KG1 (cell line): ENCODE measurements at places on chromosomes 11 and 22.
A peak's percentile ranks its signal among the peaks of the same experiment; 100 is the strongest.

DNA sequence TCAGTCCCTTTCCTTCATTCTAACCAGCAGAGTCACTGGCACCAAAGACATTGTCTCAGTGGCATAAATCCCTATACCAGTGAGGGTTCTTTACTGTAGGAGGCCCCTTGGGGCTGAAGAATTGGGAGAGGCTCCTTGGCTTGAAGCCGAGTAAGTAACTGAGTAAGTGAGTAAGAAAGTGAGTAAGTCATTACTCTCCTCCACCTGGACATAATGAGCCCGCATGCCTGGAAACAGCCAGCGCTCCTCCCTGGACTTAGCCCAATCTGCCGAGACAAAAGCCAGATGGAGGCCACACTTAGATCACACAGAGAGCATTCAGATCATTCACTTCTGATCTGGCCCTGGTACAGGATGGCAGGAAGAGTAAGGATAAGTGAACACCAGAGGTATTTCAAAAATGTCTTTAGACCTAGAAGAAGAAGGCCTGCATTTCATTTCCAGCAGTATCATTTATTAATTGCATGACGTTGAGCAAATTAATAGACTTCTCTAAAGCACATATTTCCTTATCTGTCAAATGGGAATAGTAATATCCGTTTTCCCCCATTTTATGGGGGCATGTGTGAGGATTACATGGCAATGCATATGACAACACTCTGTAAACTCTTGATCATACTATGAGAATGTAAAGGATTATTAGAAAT lies 8.2 kb upstream of the MICAL3 start:
- DNase-seq = no peak

- DNase-seq = no peak
Measured at GRCh38 chr11:24679821-24680351, 183.0 kb downstream of the LUZP2 start.

DNA sequence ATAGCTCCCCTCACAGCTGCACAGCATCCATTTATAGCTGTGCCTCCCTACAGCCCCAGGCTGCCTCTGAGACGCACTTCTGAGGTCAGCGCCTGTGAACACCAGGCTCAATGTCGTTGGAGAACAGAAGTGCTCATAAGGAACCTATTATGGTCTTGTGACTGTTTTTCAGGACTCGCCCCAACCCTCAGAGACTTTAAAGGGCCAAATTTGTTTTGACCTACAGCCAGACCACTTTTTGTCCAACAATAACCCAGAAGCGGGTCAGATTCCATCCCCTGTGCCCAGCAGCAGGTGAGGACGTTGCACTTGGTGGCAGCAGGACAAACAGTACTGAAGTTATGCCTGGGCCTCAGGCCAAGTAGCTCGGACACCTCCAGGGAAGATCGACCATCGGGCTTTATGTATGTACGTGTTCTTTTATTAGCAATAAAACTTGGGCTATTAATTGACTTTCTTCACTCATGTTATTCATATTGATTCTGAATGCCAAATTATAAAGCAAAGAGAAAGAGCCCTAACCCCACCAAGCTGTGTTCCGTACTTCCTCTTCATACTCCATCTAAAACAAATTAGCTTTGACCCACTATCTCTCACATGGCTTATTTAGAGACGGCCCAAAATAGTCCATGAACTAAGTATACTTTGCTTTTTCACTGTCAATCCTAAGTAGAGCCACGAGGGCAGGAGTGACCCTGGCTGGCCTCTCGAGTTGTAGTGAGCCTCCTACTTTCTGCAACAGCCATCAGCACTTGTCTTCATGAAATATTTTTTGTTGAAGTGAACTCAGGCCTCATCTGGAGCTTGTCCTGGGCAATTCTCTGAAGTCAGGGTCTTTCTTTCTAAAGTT lies 92.3 kb upstream of the PAX6 start:
- DNase-seq = no peak

GRCh38 chr11:2218031-2218633 lies 46.5 kb upstream of the TH start:
- no peak for DNase-seq

GRCh38 chr11:46381819-46382645 lies 563 bp downstream of the MDK start:
- DNase-seq = no peak

DNA sequence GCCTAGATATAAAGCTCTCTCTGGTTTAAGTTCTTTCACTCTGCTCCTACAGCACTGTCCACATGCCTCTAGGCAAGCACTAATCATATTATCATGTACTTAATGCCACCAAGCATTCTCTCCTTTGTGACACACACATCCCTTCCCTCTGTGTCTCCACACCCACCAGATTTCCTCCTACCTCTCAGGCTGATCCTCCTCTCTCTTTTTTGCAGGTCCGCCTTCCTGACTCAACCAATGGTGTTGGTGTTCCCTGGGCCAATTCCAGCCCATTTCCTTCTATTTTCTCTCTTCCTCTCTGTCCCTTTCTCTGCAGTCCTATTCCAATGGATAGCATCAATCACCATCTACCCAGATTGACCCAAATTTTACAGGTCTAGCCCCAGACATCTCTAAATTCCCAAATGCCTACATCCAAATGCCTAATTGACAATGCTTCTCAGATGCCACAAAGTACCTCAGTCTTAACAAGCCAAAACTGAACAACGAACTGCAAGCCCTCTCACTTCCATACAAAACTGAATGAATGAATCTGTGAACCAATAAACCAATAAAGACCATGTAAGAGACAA lies 504 bp upstream of the ZNF215 start:
- no peak for DNase-seq

GRCh38 chr11:124071623-124071948 lies 30.5 kb upstream of the OR10G7 start:
- DNase-seq = no peak

GRCh38 chr11:1571760-1572196 lies 293 bp downstream of the DUSP8 start:
- no peak for DNase-seq

GRCh38 chr11:31959716-31960115 lies 131.2 kb upstream of the RCN1 start:
- no peak for DNase-seq

- no peak for DNase-seq
Measured at GRCh38 chr11:87840786-87841185, 334.5 kb downstream of the RAB38 start.

- DNase-seq = no peak
Measured at GRCh38 chr11:1514336-1515061, 27.9 kb upstream of the MOB2 start.

- DNase-seq = peak; percentile 91
Measured at GRCh38 chr11:130068986-130069658, 572 bp upstream of the APLP2 start.

DNA sequence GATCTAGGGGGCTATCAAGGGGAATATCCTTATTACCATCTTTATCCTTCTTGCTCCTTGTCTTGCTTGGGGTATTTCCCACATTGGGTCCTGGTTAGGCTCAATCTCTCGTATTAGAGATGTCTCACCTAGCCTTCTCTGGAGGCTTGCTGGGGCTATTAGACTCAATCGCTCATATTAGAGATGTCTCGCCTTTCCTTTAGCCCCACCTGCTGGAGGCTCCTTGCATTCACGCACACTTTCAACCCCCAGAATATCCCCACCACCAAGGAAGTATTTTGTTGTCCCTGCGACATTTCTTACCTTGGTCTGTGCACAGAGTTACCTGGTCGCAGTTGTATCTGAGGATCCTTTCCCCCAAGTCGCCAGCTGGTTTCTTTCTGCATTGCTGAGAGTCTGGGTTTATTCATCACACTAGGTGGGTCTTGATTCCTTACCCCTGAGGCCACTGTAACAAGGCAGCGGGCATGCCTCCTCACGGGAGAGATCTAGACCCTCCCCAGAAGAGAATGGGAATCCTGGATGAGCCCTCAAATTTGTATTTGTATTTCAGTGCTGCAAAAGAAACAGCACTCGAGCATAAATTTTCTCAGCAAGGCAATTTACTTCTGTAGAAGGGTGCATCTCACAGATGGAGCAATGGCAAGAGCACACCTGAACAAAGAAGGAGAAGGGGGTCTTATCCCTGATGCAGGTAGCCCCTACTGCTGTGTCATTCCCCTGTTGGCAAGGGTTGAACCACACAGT lies 15.9 kb upstream of the HYLS1 start:
- no peak for DNase-seq

DNA sequence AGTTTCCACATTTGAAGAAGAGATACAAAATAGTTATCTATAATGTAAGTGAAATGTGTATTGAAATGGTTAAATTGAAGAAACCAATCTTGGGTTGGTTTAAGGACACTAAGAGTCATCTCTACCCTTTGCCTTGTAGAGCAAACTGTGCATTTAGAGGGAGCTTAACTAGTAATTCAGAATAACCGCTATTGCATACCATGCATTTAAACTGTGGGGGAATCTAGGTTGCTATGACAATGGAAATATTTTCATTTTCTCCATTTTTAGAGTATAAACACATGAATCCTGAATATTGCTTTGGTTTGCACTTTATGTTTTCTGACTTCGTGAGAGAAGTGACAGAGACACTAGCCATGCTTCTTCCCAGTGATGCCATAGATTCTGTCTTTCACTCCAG lies 39.7 kb downstream of the FAT3 start:
- no peak for DNase-seq

- no peak for DNase-seq
Measured at GRCh38 chr11:30876663-30877396, 290.7 kb upstream of the MPPED2 start.

DNA sequence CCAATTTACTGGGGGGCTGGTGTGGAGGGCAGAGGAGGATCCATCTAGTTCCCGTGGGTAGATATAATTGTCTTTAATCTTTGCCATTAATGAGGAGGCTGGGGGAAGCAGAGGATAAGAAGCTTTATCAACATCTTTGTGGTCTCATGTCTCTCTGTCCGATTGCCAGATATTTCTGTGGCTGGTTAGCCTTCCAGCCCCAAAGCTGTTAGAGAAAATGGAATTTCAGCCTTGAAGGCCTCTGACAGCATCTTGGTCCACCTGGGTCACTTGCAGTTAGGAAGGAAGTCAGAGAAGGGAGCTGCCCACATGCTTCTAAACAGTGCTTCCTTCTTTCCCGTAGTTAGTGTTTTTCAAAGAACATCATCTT lies 56.9 kb downstream of the ABTB2 start:
- DNase-seq = no peak

DNA sequence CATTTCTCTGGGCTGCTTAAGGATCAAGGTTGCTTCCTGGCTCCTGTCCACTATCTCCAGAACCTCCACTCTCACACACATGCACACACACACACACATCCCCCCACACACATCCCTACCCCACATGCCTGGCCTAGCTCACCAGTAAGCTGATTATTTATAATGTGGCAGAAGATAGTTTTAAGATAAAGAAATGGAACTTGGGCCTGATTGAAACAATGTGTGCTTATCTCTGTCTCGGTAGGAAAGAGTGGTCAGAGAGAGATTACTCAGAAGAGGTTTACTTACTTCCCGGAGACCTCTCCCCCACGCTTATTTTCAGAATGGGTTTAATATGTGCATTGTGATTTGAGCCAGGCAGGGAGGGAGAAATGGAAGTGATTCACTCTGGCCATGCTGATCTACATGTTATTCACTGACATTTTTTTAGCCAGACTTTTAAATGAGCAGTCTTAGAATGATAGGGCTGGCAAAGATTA lies 422.4 kb downstream of the TENM4 start:
- DNase-seq = no peak

- no peak for DNase-seq
Measured at GRCh38 chr11:3196161-3197043, 22.2 kb downstream of the MRGPRG start.

- DNase-seq = no peak
Measured at GRCh38 chr22:29625090-29625825, 21.8 kb downstream of the NF2 start.

- DNase-seq = no peak
Measured at GRCh38 chr22:43789452-43789851, 22.7 kb downstream of the EFCAB6 start.

GRCh38 chr11:121291319-121291718 lies 1.3 kb upstream of the SC5D start:
- DNase-seq = no peak

- no peak for DNase-seq
Measured at GRCh38 chr11:27663326-27663725, 36.9 kb downstream of the BDNF start.

GRCh38 chr11:35780951-35781860 lies 118.6 kb downstream of the TRIM44 start:
- DNase-seq = no peak

- DNase-seq = no peak
Measured at GRCh38 chr11:83835423-83835822, 549.3 kb upstream of the CCDC90B start.

DNA sequence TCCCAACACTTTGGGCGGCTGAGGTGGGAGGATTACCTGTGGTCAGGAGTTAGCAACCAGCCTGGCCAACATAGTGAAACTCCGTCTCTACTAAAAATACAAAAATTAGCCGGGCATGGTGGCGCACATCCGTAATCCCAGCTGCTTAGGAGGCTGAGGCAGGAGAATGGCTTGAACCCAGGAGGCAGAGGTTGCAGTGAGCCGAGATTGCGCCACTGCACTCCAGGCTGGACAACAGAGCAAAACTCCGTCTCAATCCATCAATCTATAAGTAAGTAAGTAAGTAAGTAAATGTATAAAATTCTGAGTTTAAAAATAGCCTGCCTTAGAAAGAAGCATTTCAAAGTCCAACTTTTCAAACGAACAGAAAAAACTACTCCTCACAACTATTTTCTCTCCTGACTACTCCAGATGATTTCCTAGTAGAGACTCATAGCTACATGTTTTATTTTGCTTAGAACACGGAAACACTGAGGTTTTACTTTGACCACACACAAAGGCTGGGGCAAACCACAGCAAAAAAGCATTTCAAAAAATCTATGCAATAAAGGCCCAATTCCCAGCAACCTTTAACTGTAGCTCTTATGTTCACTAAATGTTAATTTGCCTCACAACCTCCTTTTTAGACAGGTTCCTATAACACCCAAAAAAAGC lies 16.3 kb downstream of the SPTY2D1 start:
- peak; percentile 46 for DNase-seq

GRCh38 chr11:14190992-14191778 lies 167.8 kb downstream of the RRAS2 start:
- DNase-seq = no peak

GRCh38 chr11:126313826-126314225 lies 10.0 kb downstream of the DCPS start:
- no peak for DNase-seq

GRCh38 chr11:72814286-72815109 lies at the start of gene ATG16L2:
ATG16L2 (plus strand) TSS chr11:72814411; CDS start chr11:72814446, 35 bp downstream.
- DNase-seq = peak; percentile 95

- DNase-seq = no peak
Measured at GRCh38 chr11:75716659-75717058, 979 bp upstream of the MOGAT2 start.

- no peak for DNase-seq
Measured at GRCh38 chr22:40120848-40121247, 56.9 kb upstream of the TNRC6B start.

DNA sequence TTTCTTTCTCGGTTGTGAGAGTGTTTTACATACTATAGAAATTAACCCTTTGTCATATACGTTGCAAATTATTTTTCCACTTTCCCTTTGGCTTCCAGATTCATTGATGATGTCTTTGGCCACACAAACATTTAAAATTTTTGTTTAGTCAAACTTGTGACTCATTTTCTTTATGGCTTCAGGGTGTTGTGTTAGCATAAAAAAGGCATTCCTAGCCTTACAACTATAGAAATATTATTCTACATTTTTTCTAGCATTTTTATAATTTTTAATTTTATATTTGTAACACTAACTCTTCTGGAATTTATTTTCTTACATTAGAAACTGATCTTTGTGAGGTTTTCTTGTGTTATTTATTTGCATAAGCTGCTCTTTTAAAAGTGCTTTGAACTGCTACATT lies 12.1 kb downstream of the GRIA4 start:
- no peak for DNase-seq

- DNase-seq = no peak
Measured at GRCh38 chr11:133776671-133777367, 68.5 kb downstream of the SPATA19 start.
